ENCODE measurements at places on chromosomes 2 and 18.

- no peak for DNase-seq
Measured at GRCh38 chr2:17249249-17249648, 269.0 kb downstream of the RAD51AP2 start.

GRCh38 chr18:48279312-48279711 lies 129.9 kb downstream of the ZBTB7C start:
- DNase-seq = no peak

- DNase-seq = no peak
Measured at GRCh38 chr2:23065936-23066335, 319.0 kb upstream of the KLHL29 start.

DNA sequence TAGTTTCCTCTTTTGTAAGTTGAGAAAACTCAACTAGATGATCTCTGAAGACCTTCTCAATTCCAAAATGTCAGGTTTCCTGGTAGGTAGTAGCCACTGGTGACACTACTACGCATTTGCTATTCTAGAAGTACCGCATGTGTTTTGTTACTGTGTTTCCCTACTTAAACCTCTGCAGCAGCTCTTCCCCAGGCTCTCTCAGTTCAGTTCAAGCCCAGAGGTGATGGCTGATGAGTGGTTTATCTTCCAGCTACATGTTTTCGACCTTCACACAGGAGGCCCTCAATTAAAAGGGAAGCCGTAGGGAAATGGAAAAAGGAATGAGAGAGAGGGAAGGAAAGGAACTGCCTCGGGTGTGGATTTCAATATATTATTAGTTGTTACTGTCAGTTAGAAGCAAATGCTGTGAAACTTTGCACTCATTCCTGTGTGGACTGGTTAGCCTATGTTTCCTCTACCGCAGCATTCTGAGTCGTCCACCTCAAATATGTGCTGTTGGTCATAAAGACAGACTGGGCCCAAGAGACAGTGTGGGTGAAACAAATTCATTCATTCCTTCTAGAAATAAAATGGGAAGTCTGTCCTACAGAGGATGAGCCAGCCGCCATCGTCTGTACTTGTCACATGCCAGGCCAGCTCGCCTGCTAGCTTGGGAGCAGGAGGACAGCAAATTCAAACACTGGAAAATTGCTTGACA lies 455.2 kb upstream of the RAB12 start:
- DNase-seq = no peak

GRCh38 chr2:57475391-57475790 lies 571.2 kb upstream of the VRK2 start:
- no peak for DNase-seq

GRCh38 chr2:181165199-181165868 lies 184.9 kb downstream of the UBE2E3 start:
- DNase-seq = no peak

DNA sequence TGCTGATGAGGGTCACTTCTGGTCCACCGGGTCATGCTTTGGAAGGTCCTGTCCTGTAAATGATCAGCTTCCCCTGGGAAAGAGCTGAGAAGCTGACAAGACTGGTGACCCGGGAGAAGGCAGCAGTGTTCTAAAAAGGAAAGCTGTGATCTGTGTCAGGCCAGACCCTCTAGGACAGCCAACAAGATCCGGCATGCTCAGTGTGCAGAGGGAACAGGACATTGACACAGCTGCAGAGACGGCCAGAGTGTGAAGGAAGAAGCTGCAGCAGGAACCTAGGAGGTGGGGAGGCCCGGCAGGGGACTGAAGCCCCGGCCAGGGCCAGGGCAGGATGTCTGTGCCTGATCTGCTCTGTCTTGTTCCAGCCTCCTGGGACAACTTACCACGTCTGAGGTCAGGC lies 372.7 kb upstream of the ID2 start:
- DNase-seq = no peak

DNA sequence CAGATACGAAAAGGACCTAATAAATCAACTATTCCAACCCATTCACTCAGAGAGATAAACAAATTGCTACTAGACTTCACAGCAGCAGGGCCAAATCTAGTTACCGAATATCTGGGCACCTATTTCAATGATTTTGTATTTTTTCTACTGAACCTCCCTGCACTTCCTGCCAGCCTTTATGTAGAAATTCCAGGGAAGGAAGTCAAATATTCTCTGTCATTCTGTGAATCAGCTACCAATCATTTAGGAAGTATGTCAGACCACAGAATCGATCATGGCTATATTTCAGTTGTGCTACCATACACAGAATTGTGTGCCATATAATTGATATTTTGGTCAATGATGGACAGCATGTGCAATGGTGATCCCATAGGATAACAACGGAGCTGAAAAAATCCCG lies 109.6 kb upstream of the SPOPL start:
- no peak for DNase-seq

DNA sequence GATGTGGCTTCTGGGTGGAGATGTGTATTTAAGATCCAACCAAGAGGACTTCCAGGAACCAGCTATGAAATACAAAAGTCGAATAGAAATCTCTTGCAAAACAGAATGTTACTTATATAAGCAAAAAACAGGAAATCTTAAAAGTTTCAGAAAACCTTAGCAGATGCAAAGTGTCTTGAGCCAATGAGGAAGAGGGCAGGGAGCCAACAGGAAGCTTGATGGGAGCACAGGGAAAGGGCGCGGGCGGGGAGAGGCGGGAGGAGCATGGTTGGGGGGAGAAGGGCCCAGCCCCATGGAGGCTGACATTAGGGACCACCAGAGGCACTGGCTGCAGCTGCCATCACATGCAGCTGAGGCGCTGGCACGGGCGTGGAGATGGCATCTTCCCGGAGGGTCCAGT lies 203.3 kb downstream of the SNTG2 start:
- no peak for DNase-seq

DNA sequence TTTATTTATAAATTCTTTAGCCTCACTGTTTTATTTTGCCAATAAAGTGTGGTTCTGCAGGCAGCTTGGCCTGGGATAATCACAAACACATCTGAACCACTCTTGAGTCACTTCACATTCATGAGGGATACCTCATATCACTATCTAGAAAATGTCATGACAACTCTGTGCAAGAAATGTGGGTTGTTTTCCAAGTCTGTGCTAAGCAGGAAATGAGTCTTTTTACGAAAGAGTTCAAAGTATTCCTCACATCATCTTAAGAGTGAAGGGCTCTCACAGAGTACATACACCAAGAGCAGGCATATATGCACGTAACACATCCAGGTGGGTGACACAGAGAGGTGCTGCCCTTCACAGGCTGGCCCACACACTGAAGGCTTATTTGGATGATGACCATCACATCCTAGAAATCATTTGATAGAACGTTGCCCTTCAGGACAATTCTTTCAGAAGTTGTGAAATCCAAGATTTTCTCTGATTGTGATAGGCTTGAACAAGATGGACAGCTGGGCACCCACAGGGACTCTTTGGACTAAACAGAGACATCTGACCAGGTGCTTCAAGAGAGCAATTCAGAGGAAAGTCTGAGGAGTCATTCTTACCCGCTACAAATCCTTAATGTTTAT lies 811.1 kb upstream of the LRATD1 start:
- DNase-seq = no peak

- DNase-seq = no peak
Measured at GRCh38 chr18:2135309-2135708, 436.0 kb downstream of the METTL4 start.

All from NCI-H1436 treated with DMSO at 0.1 percent for 48 hours (cell line).